ENCODE measurements at places on chromosomes 7 and 10. TPM values are rescaled to one million over a fixed set of nuclear protein-coding genes. Genes with fewer than 3 reads are reported as not detected.

The PRKCQ gene
- 0.22 TPM for total RNA-seq

The ZNF467 gene
- total RNA-seq, result 0.22 TPM

The FGL2 gene
- 0.22 TPM for total RNA-seq

The OR9A2 gene
- not detected for total RNA-seq

The ZNF365 gene
- 9.0 TPM for total RNA-seq

The TCERG1L gene
- total RNA-seq, result not detected

The COL26A1 gene
- total RNA-seq, result not detected

The TAS2R3 gene
- total RNA-seq, result 0.44 TPM

The MNX1 gene
- not detected for total RNA-seq

The SOSTDC1 gene
- total RNA-seq, result not detected

The CDC14C gene
- total RNA-seq, result not detected

The MRM2 gene
- 14.6 TPM for total RNA-seq

The R3HCC1L gene
- total RNA-seq, result 16.0 TPM

The FBH1 gene
- 115 TPM for total RNA-seq

The EPHB4 gene
- total RNA-seq, result 37.1 TPM

The C7orf33 gene
- not detected for total RNA-seq

The GPR26 gene
- not detected for total RNA-seq

The DDC gene
- not detected for total RNA-seq

The STAG3 gene
- 1.00 TPM for total RNA-seq

The BTBD16 gene
- total RNA-seq, result not detected

The DPYSL4 gene
- 2.3 TPM for total RNA-seq

The HOXA2 gene
- under 0.01 TPM for total RNA-seq

The RET gene
- 1.9 TPM for total RNA-seq

The PRSS37 gene
- total RNA-seq, result not detected

The ELFN1 gene
- 1.2 TPM for total RNA-seq

The ABCA13 gene
- total RNA-seq, result 1.1 TPM

The INSIG1 gene
- 518 TPM for total RNA-seq

The ANKRD26 gene
- 13.4 TPM for total RNA-seq

The KDM7A gene
- 7.1 TPM for total RNA-seq

The PTPRN2 gene
- total RNA-seq, result 0.11 TPM

Data from uterine smooth muscle cell (primary cell).